H9 (cell line): ENCODE measurements at places on chromosomes 16 and 17. TPM values are rescaled to one million over a fixed set of nuclear protein-coding genes. Genes with fewer than 3 reads are reported as not detected.

DNA sequence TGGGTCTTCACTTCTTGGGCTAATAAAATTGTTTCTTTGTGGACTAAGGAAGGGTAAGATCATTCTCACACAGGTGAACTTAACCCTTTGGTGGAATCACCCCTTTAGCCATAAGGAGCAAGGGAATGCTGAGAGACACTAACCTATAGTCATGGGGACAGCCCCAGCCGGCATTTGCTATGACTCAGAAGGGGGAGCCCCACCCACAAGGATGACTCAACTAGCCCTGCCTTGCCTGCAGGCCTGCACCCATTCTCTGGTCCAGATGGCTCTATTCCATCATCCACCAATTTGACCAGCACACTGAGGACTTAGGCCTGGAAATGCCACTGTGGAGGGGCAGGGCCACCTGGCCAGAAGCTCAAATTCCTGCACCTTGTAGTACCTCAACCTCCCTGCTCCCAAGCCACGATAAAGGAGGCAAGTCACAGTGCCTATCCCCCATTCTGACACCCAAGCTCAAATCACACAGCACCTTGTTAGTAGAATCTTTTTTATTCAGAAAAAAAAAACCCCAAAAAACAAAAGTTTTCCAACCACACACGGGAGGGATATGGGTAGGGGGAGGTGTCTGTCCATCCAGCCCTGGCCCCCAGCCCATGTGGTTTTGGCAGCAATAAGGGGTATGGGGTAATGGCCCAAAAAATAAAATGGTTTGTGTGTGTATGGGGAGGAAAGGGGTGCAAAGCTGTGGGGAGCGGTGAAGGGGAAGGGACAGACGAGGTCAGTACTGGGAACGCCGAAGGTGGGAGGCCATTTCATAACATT lies 3.0 kb downstream of the PFN1 start:
- H3K27me3 ChIP-seq: no peaks in the 10 kb centered on the region
- peak; percentile 80 for DNase-seq
- peak overlapping the region; percentile 100 for H3K4me3 ChIP-seq
- H3K27ac ChIP-seq: no peak overlapping the region
- peaks cover 32% of the 10 kb centered on the region for H3K36me3 ChIP-seq
- H3K4me1 ChIP-seq: no peaks in the 10 kb centered on the region

DNA sequence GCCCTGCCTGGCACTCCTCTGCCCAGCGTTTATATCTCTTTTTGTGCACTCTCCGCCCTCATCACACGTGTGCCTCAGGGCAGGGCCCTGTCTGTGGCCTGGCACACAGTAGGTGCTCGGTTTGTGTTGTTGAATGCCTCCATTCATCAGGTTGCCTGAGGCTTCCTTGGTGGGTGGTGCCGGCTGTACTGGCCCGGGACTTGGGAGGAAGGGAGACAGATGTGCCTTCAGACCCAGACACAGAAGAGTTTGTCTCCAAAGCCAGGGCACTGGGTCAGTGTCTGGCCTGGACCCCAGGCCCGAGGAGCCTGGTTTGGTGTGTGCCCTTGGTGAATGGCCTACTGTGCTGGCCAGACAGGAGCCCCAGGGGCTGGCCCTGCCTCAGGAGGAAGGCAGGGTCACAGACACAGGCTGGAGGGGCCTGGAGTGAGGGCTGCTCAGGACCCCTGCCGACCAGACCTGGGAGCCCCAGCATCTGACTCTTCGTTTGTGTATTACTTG lies 71.6 kb downstream of the RAI1 start:
- H3K36me3 ChIP-seq: no peaks in the 10 kb centered on the region
- DNase-seq: peak; percentile 69
- H3K27me3 ChIP-seq: no peaks in the 10 kb centered on the region
- no peak overlapping the region for H3K27ac ChIP-seq

GRCh38 chr16:83458612-83459011 lies 349.2 kb upstream of the HSBP1 start:
- DNase-seq: no peak
- no peaks in the 10 kb centered on the region for H3K27me3 ChIP-seq
- H3K27ac ChIP-seq: no peak overlapping the region
- no peaks in the 10 kb centered on the region for H3K4me1 ChIP-seq
- no peaks in the 10 kb centered on the region for H3K36me3 ChIP-seq

- H3K27ac ChIP-seq: no peak overlapping the region
- H3K36me3 ChIP-seq: no peaks in the 10 kb centered on the region
- H3K4me3 ChIP-seq: no peak overlapping the region
- H3K27me3 ChIP-seq: no peaks in the 10 kb centered on the region; the same call in 1 of the 2 replicates
These were observed 56.7 kb upstream of the NOG start for GRCh38 chr17:56536766-56537165.

- DNase-seq: no peak
- peaks cover 5% of the 10 kb centered on the region; the same call in 1 of the 2 replicates for H3K4me1 ChIP-seq
- H3K36me3 ChIP-seq: no peaks in the 10 kb centered on the region
- no peak overlapping the region for H3K27ac ChIP-seq
These were observed 825 bp downstream of the RPTOR start for GRCh38 chr17:80545499-80545826.

Gene MAPK7
- 43.8 and 45.5 TPM in 2 replicates for total RNA-seq

Gene TXNDC11
- total RNA-seq: 12.2 and 15.3 TPM in 2 replicates

Gene SPECC1
- 65.7 and 68.9 TPM in 2 replicates for total RNA-seq

- peaks cover 17% of the 10 kb centered on the region for H3K27me3 ChIP-seq
- no peak for DNase-seq
- H3K27ac ChIP-seq: no peak overlapping the region
- peaks cover 9% of the 10 kb centered on the region for H3K36me3 ChIP-seq
- no peaks in the 10 kb centered on the region for H3K4me1 ChIP-seq
These were observed 894 bp downstream of the RNF227 start for GRCh38 chr17:7915179-7915610.

- H3K4me3 ChIP-seq: peak overlapping the region; percentile 93
- no peaks in the 10 kb centered on the region; the same call in 1 of the 2 replicates for H3K4me1 ChIP-seq
- H3K36me3 ChIP-seq: no peaks in the 10 kb centered on the region
- H3K27me3 ChIP-seq: no peaks in the 10 kb centered on the region; the same call in 1 of the 2 replicates
- no peak overlapping the region for H3K27ac ChIP-seq
- peak; percentile 57 for DNase-seq
These were observed 1.3 kb downstream of the CAVIN1 start for GRCh38 chr17:42421507-42422338.

- no peaks in the 10 kb centered on the region for H3K27me3 ChIP-seq
- H3K4me3 ChIP-seq: no peak overlapping the region
- H3K27ac ChIP-seq: no peak overlapping the region
- H3K4me1 ChIP-seq: no peaks in the 10 kb centered on the region
- peaks cover 1% of the 10 kb centered on the region; the same call in 1 of the 2 replicates for H3K36me3 ChIP-seq
- DNase-seq: no peak
These were observed 69.7 kb downstream of the STXBP4 start for GRCh38 chr17:55038291-55038690.

DNA sequence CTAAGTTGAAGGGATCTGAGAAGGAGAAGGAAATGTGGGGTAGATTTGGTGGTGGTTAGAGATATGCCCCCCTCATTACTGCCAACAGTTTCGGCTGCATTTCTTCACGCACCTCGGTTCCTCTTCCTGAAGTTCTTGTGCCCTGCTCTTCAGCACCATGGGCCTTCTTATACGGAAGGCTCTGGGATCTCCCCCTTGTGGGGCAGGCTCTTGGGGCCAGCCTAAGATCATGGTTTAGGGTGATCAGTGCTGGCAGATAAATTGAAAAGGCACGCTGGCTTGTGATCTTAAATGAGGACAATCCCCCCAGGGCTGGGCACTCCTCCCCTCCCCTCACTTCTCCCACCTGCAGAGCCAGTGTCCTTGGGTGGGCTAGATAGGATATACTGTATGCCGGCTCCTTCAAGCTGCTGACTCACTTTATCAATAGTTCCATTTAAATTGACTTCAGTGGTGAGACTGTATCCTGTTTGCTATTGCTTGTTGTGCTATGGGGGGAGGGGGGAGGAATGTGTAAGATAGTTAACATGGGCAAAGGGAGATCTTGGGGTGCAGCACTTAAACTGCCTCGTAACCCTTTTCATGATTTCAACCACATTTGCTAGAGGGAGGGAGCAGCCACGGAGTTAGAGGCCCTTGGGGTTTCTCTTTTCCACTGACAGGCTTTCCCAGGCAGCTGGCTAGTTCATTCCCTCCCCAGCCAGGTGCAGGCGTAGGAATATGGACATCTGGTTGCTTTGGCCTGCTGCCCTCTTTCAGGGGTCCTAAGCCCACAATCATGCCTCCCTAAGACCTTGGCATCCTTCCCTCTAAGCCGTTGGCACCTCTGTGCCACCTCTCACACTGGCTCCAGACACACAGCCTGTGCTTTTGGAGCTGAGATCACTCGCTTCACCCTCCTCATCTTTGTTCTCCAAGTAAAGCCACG lies 28.3 kb downstream of the STH start:
- H3K27ac ChIP-seq: no peak overlapping the region
- peaks cover 2% of the 10 kb centered on the region; the same call in 1 of the 2 replicates for H3K4me1 ChIP-seq
- H3K36me3 ChIP-seq: peaks cover 20% of the 10 kb centered on the region; the same call in 2 of the 3 replicates
- no peak for DNase-seq
- no peaks in the 10 kb centered on the region for H3K27me3 ChIP-seq

GRCh38 chr16:17835118-17835876 lies 364.5 kb upstream of the XYLT1 start:
- H3K27ac ChIP-seq: no peak overlapping the region
- H3K36me3 ChIP-seq: no peaks in the 10 kb centered on the region
- H3K27me3 ChIP-seq: no peaks in the 10 kb centered on the region
- H3K4me3 ChIP-seq: no peak overlapping the region
- DNase-seq: no peak

Gene STH
- total RNA-seq: not detected in 2 replicates

DNA sequence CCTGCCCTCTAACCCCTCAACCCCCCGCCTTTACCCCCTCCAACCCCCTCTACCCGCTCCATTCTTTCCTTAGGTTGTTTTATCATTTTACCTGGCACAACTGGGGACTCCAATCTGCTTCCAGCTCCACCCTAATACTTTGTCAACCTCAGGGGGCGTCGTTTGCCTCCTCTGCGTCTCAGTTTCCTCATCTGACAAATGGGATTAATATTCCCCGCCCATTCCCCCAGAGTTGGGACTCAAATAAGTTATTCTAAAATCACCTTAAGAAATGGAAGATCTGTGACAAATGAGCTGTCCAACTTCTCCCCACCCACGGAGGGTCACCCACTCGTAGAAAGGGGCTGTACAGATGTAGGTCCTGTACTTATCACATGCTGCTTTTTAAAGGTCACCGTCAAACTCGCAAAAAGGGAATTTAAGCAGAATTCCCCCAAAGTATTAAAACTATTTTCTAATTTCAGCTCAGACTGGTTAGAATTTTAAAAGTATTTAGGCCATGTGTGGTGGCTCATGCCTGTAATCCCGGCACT lies 40.6 kb upstream of the CPNE2 start:
- no peaks in the 10 kb centered on the region for H3K36me3 ChIP-seq
- no peak overlapping the region for H3K4me3 ChIP-seq
- H3K27ac ChIP-seq: no peak overlapping the region
- H3K4me1 ChIP-seq: no peaks in the 10 kb centered on the region; the same call in 1 of the 2 replicates
- H3K27me3 ChIP-seq: no peaks in the 10 kb centered on the region
- DNase-seq: no peak

GRCh38 chr16:82846806-82847205 lies 220.0 kb downstream of the CDH13 start:
- no peak for DNase-seq
- H3K27ac ChIP-seq: no peak overlapping the region
- H3K4me3 ChIP-seq: no peak overlapping the region
- H3K36me3 ChIP-seq: peaks cover 7% of the 10 kb centered on the region; the same call in 2 of the 3 replicates
- H3K4me1 ChIP-seq: no peaks in the 10 kb centered on the region

DNA sequence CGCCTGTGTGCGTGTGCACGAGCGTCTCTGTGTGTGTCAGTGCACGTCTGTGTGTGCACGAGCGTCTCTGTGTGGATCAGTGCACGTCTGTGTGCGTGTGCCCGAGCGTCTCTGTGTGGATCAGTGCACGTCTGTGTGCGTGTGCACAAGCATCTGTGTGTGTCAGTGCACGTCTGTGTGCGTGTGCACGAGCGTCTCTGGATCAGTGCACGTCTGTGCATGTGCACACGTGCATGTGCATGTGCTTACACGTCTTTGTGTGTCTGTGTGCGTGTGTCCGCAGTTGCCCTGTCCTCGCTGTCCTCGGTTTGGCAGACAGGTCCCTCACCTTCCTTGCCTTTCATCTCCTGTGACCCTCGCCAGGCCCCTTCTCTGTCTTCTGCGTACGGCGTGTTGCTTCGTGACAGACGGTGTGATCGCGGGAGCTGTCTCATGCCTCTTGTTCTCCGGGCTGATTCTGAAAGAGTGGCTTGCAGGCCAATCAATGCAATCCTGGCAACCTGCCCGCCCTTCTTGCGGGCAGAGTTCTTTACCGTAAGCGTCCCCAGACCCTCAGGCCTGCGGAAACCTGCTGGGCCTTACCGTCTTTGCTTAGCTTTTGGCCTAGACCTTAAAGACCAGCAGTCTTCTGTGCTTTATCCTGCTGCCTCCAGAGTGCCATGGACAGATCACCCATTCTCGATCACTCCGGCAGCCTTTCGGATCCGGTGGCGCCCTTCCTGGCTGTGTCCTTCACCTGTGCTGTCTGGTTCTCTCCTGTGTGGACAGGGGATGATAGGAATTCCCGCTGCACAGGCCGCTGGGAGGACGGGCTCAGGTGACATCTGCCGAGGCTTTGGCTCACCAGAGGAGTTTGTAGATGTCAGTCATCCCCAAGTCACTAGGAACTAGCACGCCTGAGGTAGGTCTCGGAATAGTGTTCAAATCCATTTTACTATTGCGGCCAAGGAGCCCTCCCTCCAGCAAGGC lies 18.5 kb downstream of the MLYCD start:
- H3K27ac ChIP-seq: no peak overlapping the region
- peaks cover 75% of the 10 kb centered on the region for H3K36me3 ChIP-seq
- no peaks in the 10 kb centered on the region for H3K27me3 ChIP-seq
- DNase-seq: no peak
- no peak overlapping the region for H3K4me3 ChIP-seq

DNA sequence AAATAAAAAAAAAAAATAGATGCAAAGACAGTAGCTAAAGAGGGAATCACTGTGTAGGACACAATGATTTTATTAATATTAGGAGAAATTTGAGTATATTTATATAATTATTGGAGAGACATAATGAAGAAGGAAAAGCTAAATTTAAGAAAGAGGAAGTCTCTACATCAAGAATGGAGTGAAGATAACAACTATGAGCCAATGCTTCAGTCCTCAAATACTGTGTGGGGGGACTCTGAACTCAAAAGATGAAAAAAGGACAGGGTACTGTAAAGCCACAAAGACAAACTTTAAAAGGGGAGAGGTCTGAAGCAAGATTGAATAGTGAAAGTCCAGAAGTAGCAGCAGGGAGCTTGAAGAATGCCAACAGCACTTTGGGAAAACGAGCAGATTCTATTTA lies 44.7 kb downstream of the SKAP1 start:
- no peak overlapping the region for H3K27ac ChIP-seq
- H3K27me3 ChIP-seq: no peaks in the 10 kb centered on the region; the same call in 1 of the 2 replicates
- H3K4me3 ChIP-seq: no peak overlapping the region
- no peaks in the 10 kb centered on the region for H3K36me3 ChIP-seq
- DNase-seq: no peak
- H3K4me1 ChIP-seq: no peaks in the 10 kb centered on the region

GRCh38 chr16:68230176-68230571 lies 5.8 kb downstream of the ESRP2 start:
- H3K27me3 ChIP-seq: no peaks in the 10 kb centered on the region
- H3K4me1 ChIP-seq: no peaks in the 10 kb centered on the region; the same call in 1 of the 2 replicates
- H3K4me3 ChIP-seq: no peak overlapping the region
- H3K27ac ChIP-seq: no peak overlapping the region
- DNase-seq: no peak
- peaks cover 53% of the 10 kb centered on the region for H3K36me3 ChIP-seq

Gene CIITA
- not detected in 2 replicates for total RNA-seq

GRCh38 chr17:48892940-48893645 lies 506 bp downstream of the ATP5MC1 start:
- no peaks in the 10 kb centered on the region for H3K4me1 ChIP-seq
- H3K4me3 ChIP-seq: peak overlapping the region; percentile 95
- no peak overlapping the region for H3K27ac ChIP-seq
- peaks cover 12% of the 10 kb centered on the region; the same call in 2 of the 3 replicates for H3K36me3 ChIP-seq

Gene FOXC2
- 0.07 TPM in 1 of 2 replicates, not detected in the other for total RNA-seq
